Activated CD4-positive, alpha-beta T cell treated with anti-CD3 and anti-CD28 coated beads, Interleukin-2, amount 50 U/mL, for 4 hours (primary cell): ENCODE measurements at places on chromosomes 2 and 18.

DNA sequence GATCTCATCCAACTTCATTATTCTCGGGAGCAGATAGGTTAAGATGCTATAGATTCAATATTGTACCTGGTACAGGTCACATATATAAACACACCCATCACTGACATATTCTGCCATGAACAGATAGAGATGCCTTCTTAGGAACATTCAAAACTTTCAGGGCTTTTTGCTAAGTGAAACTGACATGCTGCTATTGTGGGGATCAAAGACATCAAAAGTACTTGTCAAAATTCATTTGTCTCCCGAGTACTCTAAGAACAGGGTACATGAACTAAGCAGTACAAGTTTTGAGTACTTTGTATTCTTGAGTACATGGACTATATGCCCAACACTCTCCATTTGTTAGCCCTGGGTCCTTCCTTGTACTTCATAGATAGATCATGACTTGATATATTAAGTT lies 173.5 kb downstream of the FSHR start:
- DNase-seq, result no peak

GRCh38 chr18:50751490-50751889 lies 68.3 kb downstream of the MRO start:
- no peak for DNase-seq

GRCh38 chr2:159497847-159498246 lies 118.5 kb downstream of the BAZ2B start:
- DNase-seq, result no peak

DNA sequence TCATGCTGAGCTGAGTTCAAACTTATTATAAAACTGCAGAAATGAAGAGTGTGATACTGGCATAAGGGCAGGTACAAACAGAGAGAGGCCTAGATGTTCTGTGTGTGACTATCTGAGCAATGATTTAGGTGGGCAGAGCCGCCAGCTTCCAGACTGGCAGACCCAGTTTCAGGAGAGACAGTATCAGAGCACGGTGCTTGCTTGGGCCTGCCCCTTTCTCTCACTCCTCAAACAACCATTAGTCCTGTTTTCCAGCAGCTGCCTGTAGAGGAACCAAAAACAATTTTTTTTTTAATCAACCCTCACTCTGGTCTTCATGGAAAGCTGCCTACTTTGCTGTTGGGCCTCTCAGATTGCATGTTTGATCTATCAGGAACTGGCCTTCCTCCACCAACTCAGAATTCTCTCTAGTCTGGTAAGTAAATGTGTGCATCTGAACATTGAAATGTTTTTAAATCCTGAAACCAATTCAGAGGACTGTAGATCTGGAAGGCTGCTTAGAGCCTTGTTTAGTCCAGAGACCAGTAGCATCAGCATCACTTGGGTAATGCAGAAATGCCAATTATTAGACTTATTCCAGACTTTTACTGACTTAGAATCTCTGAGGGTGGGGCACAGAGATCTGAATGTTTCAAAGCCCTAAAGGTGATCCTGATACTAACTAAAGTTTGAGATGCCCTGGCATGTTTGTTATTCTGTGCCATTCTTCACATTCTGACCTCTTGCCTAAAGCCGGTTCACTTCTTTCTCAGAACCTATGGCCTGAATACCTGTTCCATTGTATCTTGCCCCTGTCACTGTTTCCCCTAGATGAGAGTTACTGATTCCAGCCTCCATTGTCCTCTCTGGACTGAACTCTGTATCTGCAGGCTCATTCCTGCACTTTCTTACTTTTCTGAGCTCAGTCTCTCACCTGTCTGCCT lies 24.8 kb upstream of the CRIM1 start:
- no peak for DNase-seq

GRCh38 chr2:66929632-66930338 lies 467.3 kb upstream of the ETAA1 start:
- no peak for DNase-seq

- DNase-seq, result no peak
Measured at GRCh38 chr2:84716564-84716963, 164.3 kb downstream of the TRABD2A start.

- no peak for DNase-seq
Measured at GRCh38 chr2:76075126-76075525, 364.4 kb upstream of the GCFC2 start.

- DNase-seq, result no peak
Measured at GRCh38 chr2:66408905-66409304, 26.0 kb upstream of the MEIS1 start.

DNA sequence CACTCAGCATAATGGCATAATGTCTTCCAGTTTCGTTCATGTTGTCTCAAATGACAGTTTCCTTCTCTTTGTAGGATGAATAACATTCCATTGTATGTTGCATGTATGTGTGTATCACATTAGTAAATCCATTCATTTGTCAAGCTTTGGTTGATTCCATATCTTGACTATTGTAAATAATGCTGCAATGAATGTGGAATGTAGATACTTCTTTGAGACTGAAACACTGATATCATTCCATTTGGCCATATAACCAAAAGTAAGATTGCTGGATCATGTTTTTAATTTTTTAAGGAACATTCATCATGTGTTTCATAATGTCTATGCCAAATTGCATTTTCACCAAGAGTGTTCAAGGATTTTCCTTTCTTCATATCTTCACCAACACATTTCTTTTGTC lies 1711.4 kb upstream of the PIK3C3 start:
- no peak for DNase-seq

- DNase-seq, result no peak
Measured at GRCh38 chr2:145750144-145750543, 1230.2 kb upstream of the ZEB2 start.

DNA sequence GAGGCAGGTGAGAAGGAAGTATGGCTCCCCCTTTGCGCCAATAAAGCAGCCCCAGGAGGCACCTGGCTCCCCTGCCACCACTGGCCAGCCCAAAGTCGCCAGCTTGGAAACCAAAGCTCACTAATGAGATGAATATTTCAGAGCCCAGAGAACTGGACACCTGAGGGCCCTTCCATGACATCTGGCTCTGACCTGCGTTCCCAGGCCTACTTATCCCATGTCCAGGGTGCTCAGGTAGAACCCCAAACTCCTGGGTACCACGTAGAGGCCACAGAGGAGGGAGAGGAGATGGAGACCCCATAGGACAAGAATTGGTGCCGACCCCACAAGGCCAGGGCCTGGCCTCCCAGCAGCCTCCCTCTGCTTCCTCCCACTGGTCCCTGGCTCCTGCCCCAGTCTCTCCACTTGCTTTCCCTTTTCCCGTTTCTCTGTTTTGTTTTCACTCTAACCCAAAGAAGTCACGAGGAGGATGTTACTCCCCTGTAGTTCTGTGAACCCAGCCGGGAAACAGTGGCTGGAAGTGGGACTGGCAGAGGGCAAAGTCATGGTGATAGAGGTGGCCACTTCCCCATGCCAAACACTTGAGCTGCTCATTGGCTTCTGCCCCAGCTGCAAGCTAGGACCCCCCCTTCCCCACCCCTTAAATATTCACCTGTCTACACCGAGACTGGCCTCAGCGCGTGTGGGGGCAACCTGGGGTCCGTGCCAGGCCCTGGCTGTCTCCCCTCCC lies 820 bp downstream of the TMBIM1 start:
- no peak for DNase-seq

- no peak for DNase-seq
Measured at GRCh38 chr2:68385220-68385906, 20.3 kb downstream of the PLEK start.

DNA sequence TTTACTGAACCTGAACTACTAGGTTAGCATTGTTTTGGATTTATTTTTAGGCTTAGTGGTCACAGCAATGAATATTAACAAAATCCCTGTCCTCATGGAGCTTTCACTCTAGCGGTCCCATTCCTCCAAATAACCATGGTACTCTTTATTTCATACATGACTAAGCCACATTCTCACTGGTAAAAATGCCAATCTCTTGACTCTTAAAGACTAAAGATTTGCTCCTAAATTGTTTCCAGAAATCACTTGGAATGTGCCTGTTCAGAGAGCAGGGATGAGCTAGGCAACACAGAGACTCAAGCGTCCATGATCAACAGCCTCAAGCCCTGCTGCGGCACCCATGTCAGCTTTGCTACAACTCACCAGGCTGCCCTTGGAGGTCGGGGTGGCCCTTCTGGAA lies 13.5 kb downstream of the LMAN1 start:
- no peak for DNase-seq

GRCh38 chr2:54673501-54673998 lies 49.9 kb upstream of the EML6 start:
- no peak for DNase-seq

DNA sequence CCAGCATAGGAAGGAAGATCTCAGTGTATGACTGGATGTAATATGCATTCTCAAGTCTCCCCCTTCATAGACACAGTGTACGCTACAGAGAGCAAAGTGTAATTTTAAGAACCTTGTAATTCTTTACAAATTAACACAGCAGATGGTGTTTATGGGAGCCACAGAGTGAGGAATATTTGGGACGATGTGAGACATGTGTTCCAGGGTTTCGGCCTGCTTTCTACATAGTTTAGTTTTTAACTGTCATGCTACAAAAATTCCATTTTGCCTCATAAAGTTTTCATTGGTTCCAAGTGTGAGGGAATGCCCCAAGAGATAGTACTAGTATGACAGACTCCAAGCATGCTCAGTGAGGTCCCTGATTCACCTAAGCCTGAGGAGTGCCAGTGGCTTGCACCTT lies 76.2 kb upstream of the LRRTM1 start:
- no peak for DNase-seq

DNA sequence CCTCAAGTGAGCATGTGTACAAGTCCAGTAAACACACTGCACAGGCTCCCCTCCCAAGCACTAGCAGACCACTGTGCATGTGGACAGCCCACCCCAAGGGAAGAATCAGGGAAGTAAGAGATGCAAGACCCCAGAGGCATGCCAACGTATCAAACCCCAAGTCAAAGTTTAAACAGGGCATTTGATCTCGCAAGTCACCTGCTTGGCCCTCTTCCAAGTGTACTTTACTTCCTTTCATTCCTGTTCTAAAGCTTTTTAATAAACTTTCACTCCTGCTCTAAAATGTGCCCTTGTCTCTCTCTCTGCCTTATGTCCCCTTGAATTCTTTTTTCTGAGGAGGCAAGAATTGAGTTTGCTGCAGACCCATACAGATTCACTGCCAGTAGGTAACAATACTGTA lies 201.2 kb upstream of the PARD3B start:
- no peak for DNase-seq

- DNase-seq, result no peak
Measured at GRCh38 chr2:227025510-227025909, 138.5 kb downstream of the COL4A4 start.

DNA sequence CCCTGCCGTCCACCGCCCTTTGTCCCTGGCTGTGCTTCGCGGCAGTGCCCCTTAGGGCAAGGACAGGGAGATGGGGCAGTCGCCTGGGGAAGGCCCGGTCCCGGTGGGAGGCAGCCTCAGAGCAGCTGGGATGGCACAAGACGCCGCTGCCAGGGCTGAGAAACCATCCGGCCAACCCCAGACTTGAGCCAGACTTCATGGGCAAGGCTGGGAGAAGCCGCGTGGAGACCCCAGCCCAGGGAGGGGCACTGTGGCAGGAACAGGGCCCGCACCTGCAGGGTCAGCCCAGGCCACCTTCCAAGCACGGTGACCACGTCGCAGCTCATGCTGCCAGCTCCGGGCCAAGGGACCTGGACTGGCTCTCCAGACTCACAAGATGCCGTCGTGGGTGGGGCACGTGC lies 84.0 kb downstream of the NFATC1 start:
- no peak for DNase-seq

DNA sequence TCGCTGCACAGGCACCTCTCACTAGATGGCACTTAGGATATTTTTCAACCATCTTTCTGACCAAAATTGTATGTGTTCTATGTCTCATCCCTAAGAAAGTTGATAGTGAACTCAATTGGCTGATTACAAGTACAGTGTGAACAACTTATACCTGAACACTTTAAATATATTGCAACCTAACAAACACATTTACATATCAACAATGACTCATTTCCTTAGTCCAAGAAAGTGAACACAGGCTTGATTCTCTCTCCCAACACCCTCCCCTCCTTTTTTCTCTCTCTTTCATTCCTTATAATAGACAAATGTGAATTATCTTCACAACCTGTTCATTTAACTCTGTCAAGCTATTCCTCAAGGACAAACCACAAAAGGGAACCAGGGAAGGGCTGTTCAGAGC lies 192.0 kb downstream of the SLC8A1 start:
- no peak for DNase-seq

DNA sequence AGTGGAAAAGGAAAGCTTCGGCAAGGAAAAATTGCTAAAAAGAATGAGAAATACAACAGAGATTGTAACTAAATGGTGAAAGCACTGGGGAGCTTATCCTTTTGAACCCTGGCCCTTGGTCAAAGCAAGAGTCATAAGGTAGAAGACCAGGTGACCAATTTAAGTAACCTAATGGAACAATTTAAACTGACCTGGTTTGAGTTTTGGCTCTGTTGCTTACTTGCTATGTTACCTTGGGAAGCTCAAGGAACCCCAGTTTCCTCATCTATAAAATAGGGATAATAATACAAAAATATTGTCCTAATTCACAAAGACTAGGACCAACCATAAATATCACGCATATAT lies 48.6 kb downstream of the NHEJ1 start:
- no peak for DNase-seq

DNA sequence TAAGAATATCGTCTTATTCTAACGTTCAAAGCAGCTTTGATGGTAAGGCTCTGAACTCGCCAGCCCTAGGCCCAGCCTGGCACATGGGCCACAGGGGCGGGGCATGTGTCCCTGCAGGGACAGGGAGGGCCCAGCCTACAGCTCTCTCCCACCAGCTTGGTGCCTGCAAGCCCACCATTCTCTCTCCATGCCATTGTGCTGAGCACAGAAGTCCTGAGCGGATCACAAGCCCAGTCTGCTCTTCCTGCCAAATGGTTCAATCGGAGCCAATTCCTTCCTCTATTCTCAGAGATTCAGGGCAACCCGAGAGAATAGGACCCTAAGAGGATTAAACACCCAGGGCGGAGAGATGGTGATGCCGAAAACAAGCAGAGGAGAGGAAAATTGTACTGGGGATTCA lies 50.3 kb upstream of the APCDD1 start:
- DNase-seq, result no peak

GRCh38 chr2:13821255-13821880 lies 811.1 kb upstream of the LRATD1 start:
- DNase-seq, result no peak

DNA sequence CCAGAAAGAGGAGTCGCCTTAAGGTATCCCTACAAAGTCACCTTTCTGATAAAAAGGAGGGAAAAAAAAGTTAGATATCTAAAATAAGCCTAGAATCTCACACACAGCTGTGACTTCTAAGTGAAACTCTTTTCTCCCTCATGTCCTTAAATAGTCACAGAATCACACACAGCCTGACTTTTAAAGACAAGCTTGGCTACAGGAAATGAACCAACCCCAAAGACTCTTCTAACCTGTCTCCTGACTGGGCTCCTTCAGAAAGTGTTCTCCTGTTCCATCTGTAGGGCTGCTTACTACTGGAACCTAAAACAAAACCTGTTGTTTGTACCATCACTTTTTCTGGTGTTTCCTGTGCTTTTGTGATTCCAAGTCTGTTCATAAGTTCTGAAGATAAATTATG lies 62.7 kb upstream of the NRP2 start:
- DNase-seq, result no peak

- DNase-seq, result peak; percentile 10
Measured at GRCh38 chr2:118223992-118224894, 136.0 kb downstream of the INSIG2 start.

GRCh38 chr2:226771067-226771466 lies 28.6 kb downstream of the IRS1 start:
- no peak for DNase-seq

- DNase-seq, result no peak
Measured at GRCh38 chr18:57841568-57841967, 38.5 kb upstream of the ATP8B1 start.
